ENCODE measurements at places on chromosomes 11 and 22.

DNA sequence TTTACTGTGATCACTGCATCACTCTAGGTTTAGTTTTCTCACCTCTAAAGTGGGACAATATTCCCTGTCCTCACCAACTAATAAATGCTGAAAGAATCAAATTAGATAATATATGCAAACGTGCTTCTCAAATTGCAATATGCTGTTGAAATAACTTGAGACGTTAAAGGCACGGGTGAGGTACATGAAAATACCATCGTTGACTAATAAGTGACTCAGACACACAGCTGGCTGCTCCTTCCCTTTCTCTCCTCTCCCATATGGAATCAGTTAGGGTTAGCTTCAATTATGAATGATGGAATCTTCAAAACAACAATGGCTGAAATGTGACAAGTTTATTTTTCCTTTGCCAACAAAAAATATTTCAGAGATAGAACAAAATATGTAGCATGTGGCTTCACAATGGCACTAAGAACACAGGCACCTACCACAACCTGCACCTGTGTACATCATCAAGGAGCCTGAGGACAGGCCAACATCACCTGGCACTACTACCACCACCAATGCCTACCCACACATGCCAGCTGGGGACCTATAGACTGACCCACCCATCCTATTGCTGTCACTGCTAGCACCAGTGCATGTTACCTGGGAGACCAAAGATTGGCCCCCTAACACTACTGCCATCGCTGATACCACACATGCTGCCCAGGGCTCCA, 13.7 kb downstream of the GDPD4 start:
- DNase-seq: no peak

- DNase-seq: no peak
These were observed 12.5 kb downstream of the NNMT start for GRCh38 chr11:114308689-114309089.

DNA sequence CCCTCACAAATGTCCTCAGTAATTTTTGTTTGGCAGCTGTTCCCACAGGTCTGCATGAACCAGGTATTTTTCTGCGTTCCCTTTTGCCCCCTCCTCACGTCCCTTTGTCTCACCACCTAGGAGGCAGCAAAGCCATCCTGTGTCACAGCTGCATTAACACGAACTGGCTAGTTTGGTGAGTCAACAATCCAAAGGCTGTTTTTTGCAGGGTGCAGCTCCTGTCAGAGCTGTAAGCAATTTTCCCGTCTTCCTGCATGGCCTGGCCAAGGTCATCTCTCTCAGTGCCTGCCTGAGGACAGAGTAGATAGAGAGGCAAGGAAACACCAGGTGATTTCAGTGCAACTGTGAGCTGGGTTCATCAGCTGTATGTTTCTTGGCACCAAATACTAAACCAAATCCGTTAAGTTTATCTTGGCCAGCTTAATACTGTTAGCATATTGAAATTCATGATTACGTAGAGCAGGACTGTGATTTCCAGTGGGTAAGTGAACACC, 20.6 kb upstream of the VSIG10L2 start:
- DNase-seq: peak; percentile 61

- no peak for DNase-seq
These were observed 50.5 kb downstream of the SNX19 start for GRCh38 chr11:130865774-130866114.

DNA sequence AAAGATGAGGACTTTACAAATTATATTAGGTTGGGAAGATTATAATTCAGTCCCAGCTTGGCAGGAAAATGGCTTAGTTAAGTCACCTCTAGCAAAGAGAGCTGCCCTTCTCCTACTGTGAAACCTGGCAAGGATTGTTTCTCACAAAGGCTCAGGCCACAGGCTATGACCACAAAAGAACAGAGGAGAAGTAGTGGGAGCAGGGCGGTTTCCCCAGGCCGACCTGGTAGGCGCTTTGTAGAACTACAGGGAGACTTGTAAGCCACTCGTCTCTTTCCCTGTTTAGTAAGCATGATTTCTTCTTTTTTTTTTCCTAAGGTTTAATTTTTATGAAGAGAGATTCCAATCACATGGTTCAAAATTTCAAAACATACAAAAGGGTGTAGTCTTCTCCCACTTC, 4.6 kb downstream of the SNAP29 start:
- DNase-seq: no peak

DNA sequence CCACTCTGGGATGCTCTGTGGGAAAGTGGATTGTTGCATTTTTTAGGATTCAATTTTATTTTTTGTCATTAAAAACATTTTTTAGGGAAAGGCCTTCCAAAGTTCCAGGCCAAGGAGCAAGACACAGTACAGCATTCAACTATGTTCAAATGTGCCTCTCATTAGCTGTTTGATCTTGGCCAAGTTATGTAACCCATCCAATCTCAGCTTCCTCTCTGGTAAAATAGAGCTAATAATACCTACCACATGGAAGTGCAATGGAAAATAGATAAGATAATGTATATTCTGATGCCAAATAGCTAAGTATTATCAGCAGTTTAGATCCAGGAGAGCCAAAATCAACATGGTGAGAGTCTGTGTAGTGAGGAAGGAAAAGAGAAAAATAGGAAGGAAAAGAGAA, 220.3 kb upstream of the SESN3 start:
- no peak for DNase-seq

DNA sequence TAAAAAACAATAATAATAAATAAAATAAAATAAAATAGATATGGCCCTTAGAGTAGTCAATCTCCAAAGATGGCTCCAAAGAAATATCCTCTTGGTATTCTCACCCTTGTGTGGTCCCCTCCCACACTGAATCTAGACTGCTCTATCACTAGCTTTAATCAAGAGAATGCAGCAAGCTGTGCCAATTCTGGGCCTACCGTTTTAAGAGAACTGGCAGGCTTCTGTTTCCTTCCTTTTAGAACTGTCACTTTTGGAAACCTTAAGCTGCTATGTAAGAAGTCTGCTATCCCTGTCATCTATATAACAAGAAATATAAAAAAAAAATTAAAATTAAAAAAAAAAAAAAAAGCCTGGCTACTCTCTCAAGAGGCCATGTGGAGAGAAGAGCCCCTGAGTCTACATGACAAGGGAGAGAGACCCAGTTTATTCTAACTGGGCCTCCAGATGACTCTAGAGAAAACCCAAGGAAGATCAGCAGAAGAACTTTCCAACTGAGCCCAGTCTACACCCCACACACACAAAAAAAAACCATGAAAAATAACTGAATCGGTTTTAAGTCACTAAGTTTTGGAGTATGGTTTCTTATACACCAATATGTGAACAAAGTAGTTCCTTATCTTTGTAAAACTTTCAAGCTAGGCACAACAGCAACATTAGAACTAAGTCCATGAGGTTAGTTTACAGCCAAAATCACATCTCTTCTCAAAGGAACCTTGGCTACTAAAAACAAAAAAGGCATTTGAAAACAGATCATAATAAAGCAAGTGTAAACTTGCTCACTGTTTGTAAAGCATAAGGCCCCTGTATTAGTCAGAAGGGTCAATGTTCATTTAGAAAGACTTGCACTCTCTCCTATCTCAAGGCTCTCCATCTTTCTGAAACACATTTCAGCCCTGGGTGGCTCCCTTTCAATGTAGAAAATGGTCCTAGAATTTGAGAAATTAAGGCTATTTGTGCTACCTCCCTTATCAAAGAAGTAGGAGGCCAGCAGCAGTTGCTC, 67.3 kb downstream of the AMBRA1 start:
- no peak for DNase-seq

- no peak for DNase-seq
These were observed 813.3 kb downstream of the OPCML start for GRCh38 chr11:132718711-132719671.

DNA sequence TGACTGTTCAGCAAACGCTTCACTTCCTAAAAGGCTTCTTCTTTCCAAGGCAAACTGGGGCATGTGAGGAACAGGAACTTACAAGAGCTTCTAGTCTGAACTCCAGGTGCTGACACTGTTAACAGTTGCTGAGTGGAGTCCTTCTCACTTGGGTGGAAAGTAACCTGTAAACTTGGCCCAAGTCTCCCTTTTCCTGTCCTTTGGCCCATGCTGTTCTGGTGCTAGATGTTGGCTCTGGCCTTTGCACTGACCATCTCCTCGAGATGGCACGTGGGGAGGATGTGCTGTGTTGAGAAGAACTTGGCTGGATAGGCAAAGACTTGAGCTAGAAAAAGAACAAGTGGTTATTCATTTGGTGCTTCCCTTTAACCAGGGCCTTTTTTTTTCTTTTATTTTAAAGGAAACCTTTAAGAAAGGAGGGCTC, 53.6 kb downstream of the PTPRJ start:
- no peak for DNase-seq

DNA sequence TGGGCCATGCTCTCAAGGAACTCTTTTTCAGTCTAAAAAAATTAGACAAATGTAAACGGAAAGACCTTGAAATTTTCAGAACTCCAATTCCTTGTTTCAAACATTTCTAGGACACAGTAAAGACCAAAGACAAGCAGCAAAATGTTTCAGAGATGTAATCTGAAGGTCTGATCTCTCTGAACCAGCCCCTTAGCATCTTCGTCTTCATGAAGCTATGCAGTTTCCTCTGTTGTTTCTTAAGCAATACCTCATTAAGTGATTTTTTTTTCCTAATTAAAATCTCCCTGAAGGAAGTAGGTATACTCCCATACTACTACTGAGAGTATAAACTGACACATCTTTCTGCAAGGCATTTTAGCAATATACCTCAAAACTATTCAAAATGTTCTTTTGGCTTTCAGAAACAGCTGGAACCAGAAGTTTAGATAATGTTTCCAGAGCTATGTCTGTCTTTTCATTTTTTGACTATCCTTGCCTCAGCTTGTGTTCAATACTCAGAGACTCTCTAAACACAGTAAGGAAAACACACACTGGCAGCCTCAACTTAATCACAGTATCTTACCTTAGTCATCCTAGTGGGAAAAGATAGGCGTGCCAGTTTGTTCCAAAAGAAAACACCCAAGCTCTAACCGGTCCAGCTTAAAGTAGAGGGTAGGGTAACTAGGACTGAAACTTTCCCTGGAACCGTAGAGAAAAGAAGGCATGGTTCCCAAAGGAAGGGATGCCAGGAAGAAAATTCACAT, 25.1 kb downstream of the SBF2 start:
- no peak for DNase-seq

- DNase-seq: no peak
These were observed 5.8 kb downstream of the CCND1 start for GRCh38 chr11:69646493-69647389.

DNA sequence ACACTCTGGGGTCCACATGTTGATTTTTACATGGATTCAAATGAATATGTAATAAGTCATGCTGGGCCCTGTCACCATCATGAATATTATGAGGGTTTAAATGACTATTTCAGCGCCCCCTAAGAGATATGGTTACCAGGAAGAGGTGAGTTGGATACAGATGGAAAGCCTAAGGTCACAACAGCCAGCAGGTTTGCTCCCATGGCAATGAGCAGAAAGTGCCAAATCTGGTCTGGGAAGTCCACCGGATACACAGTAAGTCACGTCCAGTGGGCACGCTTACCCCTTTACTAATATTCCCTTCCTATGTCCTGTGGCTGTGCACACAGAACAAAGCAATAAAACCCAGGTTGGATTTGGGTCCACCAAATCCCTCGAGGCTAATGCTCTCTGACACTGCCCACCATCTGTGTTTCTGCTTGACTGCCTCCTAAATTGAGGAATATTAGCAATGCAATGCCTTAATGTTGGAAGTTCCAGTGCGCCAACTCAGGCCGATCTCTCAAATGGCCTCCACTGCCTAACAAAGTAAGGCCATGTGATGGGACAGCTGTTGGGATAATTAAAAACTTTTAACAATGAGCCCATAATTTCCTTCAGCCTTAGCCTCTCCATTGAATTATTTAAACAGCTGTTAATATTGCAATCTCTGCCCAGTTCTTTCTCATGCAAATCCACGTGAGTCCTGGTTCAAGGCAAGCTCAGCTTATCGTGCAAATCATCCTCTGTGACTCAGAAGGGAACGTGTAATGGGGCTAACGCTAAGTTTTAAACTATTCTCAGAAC, 97.6 kb downstream of the SLC1A2 start:
- DNase-seq: no peak

GRCh38 chr11:17351510-17352176, at the start of gene NCR3LG1:
NCR3LG1 (plus strand) TSS chr11:17351800; CDS start chr11:17351970, 170 bp downstream.
- DNase-seq: peak; percentile 68

DNA sequence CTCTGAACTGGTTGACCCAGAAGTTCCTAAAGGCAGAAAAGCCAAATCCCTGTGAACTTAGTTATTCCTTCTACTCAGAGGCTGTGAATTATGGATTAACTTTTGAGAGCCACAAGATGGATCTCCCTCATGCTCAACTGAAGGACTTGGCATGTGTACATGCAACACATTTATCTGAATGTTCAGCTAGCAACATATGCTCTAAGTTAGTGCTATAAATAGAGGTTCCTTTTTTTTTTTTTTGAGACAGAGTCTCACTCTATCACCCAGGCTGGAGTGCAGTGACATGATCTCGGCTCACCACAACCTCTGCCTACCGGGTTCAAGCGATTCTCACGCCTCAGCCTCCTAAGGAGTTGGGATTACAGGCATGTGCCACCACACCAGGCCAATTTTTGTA, 40.1 kb downstream of the EIF4ENIF1 start:
- no peak for DNase-seq

DNA sequence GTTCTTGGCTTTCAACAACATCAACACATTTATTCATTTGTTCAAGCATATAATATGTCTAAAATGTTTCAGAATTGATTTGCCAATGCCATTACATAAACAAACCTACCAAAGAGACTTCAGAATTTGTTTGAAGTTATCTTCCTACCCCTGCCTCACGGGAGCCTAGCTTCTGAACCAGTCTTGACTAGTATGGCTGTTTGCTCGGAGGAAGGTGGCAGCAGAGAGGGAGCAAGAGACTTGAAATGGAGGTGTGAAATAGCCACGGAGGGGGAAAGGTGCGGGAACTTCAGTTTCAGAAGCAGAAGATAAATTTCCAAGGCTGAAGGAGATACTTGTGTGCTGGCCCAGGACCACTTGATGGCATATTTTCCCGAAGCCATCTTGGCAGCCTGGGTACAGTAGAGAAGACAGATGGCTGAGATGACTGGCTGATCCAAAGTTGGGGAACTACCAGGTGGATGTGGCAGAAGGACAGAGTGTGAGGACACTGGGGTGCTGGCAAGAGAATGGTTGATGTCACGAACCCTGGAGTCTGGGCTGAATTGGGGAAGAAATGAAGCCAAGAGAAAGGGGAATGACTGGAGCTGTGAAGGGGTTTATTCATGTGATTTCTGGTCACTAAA, 14.0 kb upstream of the MTCH2 start:
- DNase-seq: no peak

DNA sequence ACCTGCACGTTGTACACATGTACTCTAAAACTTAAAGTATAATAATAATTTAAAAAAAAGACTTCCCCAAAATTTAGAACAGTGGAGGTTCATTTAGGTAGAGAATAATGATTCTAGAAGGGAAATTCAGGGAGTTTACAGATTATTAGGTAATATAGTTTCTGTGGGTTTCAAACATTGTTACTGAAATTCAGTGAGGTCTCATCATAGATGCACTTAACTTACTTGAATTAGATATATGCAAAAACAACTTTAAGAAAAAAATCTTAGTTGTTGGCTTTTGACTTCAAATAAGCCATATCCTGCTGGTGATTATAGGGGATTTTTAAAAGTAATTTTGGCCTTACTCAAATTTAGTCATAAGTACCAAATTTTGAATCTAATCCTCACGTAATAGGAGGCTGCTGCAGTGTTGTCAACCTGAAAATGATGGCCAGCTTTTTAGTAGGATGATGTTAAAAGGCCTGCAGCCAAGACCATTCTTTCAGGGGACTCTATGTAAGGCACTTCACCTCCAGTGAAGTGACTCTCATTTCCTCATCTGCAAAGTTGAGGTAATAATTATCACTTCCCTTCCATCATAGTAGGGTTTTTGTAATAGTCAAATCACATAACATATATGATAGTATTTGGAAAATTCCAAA, 42.5 kb upstream of the KCNA4 start:
- no peak for DNase-seq

- DNase-seq: no peak
These were observed 6.7 kb downstream of the MUC5B start for GRCh38 chr11:1229471-1230120.

All from stomach (tissue), 19 donors.